ENCODE measurements at places on chromosomes 1 and 21.

- no peak for DNase-seq
Measured at GRCh38 chr1:207230441-207230840, 91.0 kb upstream of the CD55 start.

- DNase-seq: no peak
Measured at GRCh38 chr1:54024358-54024757, 6.4 kb upstream of the LDLRAD1 start.

DNA sequence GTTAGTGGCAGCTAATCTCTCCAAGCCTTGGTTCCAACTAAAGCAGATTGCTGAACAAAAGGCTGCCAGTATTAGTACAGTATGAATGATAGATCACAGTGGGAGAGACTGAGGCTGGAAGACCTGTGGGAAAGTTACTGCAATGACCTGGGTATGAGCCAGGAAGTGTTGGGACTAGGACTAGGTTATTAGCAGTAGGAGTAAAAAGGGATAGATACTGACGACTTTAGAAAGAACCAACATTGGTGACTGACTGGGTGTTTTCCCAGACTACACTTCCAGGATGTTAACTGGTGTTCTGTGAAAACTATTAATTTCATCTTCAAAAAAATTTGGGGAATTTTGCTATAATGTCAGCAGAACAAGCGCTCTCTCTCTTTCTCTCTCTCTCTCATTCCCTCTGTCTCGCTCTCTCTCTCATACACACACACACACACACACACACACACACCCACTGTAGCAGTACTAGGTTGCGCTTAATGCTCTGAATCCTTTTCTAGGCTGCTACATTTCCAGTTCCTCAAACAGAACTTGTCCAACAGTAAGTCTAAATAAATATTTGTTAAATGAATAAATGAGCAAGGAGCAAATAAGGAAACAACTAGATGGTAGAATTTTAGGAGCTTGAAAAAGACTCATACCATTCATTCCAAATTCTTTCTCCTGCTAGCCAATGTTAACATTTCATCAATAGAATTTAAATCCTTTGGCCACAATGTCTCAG lies 47.6 kb upstream of the RGS8 start:
- DNase-seq: no peak

DNA sequence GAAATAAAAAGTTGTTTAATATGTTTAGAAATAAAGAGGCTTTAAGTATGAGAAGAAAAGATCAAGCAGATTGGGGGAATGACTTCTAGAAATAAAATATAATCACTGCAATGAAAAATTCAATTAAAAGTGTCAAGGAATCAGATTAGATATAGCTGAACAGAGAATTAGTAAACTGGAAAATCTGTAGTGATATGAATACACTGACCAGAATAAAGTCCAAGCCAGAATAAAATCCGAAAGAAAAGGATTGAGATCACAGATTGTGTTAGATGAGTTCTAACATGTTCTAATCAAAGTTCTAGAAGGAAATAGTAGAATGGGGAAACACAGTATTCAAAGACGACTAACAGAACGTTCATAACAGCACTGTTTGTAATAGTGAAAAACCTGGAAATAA lies 73.1 kb upstream of the C1orf105 start:
- DNase-seq: no peak

DNA sequence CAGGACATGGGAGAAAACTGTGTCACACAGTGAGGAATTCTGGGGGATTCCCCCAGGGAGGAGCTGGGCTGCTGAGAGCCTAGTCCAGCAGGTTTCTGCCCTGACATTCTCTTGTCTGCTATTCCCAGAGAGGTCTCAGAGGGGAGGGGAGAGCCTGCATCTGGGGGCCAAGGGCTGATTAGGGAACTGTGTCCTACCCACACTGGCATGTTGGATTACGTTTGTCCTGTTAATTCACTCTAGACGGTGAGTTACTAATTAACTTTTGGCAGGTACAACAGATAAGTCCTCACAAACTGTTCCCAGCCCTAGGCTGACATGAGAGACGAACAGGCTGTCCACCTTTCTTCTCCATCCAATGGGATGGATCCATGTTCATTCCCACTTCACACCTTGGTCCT lies 2.6 kb upstream of the SH3BGRL3 start:
- no peak for DNase-seq

DNA sequence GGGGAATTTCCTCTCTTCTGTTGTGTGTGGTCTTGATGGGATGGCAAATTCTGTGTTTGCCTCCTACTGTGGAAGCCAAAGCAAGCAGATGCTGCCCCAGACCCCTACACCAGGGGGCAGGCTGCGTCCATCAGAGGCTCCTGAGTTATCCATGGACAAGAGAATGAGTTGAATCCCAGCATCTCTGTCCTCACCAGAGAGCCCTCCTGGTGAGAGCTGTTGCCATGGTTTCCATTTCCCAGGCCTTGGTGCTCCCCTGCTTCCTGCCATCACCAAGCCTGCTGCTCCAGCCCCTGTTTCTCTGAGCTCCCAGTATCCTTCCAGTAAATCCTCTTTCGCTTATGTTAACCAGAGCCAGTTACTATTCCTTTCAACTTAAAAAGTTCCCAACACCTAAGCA lies 20.4 kb upstream of the GNG12 start:
- DNase-seq: no peak

- no peak for DNase-seq
Measured at GRCh38 chr21:40049031-40049930, 182.0 kb downstream of the PCP4 start.

GRCh38 chr1:19312782-19313635 lies 883 bp downstream of the SLC66A1 start:
- no peak for DNase-seq

- no peak for DNase-seq
Measured at GRCh38 chr1:241950390-241950789, 7.2 kb upstream of the BECN2 start.

DNA sequence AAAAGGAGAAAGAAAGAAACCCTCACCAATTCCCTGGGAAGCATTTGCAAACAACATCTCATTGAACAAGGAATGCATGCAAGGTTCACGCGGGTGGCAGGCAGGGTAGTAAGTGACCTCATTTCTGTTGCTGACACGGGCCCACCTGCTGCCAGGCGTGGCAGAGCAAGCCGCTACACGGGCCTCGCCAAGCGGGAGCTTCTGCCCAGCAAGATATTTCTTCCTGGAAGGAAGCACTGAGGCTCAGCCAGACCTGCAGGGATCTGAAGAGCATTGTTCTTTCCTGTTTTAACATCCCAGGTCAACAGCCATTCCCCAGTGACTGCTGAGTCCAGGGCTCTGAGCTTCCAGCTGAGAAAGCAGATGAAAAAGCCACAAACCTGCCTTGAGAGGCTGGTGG lies 91.9 kb upstream of the IGSF21 start:
- no peak for DNase-seq

GRCh38 chr1:184392067-184392466 lies 5.2 kb downstream of the C1orf21 start:
- no peak for DNase-seq

DNA sequence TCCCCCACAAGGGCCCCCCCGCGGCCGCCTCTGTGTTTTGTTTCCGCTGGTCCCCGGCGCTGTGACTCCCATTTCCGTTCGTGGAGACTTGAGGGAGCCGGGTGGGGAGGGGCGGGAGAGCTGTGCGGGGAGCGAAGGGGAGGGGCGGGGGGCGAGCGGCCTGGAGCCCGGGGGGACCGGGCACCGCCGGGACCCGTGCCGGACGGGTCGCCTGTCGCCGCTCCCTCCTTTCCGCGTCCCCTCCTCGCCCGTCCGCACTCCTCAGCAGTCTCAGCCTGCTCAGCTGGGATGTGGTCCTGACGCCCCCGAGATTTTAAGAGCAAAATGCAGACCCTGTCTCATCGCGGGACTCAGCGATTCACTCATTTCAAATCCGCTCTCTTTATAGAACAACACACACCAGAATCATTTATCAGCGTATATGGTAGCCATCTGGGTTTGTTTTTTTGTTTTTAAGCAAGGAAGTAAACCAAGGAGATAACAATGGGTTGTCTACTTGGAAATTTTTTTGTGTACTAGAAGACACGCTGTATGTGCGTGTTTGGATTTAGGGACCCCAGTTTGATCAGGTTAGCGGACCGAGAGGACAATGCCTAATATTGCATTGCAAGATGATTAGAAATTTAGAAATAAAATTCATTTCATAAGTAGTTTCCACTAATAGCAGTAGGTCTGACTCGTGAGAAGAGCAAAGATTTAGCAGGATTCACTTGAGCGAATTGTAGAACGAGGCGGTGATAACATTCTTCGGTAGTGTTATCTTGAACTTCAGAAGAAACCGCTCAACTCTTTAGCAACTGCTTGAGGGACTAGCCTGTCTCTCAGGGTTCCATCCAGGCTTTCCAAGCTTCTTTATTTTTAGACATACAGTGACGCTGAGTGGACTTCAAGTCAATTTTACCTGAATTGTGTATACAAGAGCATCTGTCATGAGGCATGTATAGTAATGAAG lies 1.1 kb downstream of the GABPA start:
- DNase-seq: peak; percentile 53

DNA sequence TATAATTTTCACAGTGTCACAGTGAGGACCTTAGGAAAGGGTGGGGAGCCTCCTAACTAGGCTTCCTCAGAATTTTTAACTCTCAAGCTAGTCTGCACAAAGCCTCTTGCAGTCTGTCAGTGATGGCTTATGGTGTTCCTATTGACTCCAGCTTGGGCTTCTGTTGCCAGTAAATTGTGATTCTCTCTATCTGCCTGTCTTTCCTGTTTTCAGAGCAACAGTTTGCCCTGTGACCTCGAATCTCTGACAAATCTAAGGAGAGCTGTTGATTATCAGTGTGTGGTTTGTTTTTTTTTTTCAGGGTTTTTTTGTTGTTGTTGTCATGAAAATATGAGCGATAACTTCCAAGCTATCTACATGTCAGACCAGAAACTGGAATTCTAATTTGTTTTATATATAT lies 423.2 kb upstream of the B3GALT2 start:
- no peak for DNase-seq
